Stimulated activated CD4-positive, alpha-beta T cell treated with anti-CD3 and anti-CD28 coated beads, Interleukin-2, amount 100 ng/mL, for 48 hours (primary cell): ENCODE measurements at places on chromosomes 2 and 18.

DNA sequence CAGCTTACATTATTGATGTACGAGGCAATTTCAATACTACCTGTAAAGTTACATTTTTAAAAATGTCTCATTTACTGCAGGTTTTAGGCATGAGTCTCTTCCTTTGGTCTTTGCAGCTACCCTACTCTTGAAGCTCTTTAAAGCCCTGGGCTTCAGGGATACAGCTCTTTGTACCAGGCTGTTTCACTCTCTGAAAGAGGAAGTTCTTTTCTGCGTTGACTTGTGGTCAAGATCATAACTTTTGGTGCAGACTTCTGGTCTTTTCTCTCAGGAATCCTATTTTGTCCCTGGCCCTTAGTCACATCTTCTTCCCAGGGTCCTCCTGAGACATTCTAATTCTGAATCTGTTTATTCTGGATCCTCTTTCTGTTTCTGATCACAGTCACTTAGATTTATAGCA lies 16.6 kb upstream of the HRH4 start:
- DNase-seq: no peak

DNA sequence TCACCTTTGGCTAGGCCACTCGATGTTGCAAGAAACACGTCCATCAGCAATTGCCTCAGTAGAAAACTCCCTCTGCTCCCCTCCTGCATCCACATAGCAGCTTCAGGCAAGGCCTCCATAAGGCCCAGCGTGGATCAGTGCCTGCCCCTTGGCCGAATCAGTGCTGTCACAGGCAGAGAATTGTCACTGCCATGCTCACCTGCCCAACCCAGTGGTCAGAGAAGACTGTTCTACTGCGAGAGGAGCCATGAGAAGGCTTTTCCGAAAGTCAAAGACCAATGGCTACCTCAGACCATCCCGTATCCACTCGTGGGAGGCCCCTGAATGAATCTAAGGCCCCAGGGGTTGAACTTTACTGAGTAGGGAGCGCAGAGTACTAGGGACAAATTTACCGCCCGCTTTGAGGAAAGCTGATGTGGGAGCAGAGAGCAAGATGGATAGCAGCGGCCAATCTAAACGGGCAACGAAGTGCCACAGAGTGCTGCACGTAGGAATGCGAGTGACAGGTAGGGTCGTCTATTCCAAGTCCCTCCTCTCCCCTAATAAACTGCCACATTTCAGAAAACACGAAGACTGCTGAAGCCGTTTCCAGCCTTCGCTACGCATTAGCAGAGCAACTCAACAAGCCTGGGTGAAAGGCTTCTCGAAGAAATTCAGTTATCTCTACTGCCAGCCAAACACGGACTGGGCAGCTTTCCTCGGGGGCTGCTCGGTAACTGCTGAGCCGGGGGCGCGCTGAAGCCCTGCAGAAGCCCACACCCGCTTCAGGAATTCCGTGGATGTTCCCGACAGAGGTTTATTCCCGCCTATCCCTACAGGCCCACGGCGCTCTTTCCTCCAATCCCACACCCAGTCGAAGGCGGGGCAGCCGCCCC lies 968 bp upstream of the RALBP1 start:
- no peak for DNase-seq

GRCh38 chr18:9348766-9349165 lies 14.2 kb downstream of the TWSG1 start:
- no peak for DNase-seq

DNA sequence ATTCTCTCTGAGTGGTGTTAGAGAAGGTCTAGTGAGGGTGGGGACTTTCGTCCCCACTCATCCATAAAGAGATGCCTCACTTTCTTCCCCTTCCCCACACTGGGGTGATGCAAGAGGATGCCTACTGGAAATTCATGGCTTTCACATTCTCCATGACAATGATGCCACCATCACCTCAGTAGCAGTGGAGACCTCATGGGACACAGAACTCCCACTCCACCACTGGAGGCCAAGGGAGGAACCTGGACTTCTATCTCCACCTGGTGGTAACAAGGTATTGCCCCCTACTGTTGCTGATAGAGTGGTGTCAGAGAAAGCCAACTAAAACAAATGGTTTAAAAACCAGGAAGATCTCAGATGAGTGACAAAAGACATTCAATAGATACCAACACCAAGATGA lies 110.9 kb downstream of the INHBB start:
- DNase-seq: no peak

DNA sequence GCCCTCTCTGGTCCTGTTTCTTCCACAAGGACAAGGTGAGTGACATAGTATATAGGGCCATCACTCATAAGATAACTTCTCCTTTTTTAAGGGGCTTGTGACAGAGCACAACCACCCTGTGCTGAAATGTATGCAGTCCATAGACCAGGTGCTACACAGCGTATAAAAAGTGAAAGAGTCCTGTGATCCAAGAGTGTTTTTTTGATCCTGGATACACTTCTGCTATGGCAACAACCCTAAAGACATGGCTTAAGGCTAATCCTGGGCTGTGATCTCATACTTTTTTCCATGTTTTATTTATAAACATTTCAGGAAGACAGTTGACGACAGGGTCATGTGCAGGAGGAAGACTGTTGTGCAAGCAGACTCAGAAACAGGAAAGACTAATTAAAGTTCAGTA lies 400.5 kb upstream of the TCF4 start:
- DNase-seq: no peak

GRCh38 chr2:225630824-225631533 lies 231.5 kb downstream of the NYAP2 start:
- DNase-seq: no peak

DNA sequence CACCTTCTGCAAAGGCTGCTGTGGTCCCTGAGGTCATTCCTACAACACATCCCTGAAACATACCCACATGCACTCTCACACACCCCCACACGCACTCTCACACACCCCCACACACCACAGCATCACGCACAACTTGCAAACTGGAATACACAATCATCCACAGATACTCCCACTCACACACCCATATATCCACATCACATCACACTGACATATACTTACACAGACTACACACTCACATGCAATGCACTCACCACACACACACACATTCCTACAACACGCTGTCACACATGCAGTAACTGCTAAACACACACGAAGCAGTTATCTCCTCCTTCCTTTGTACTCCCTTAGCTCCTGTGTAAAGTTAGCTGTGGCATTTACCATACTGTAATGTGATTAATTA lies 57.1 kb upstream of the PKDCC start:
- no peak for DNase-seq

GRCh38 chr2:159225025-159226016 lies 61.2 kb downstream of the WDSUB1 start:
- DNase-seq: no peak
